Kidney tubule cell (primary cell): ENCODE measurements at places on chromosomes 2 and 18.

- DNase-seq, result no peak
Observed at GRCh38 chr2:221070106-221070505, 502.0 kb downstream of the EPHA4 start.

GRCh38 chr2:203623661-203624060 is 82.8 kb upstream of the CD28 start:
- peak; percentile 45 for DNase-seq

GRCh38 chr2:161578998-161579397 is 45.2 kb upstream of the SLC4A10 start:
- DNase-seq, result no peak

GRCh38 chr2:223219872-223220657 is 168.1 kb downstream of the KCNE4 start:
- no peak for DNase-seq

- DNase-seq, result no peak
Observed at GRCh38 chr18:9824474-9824832, 61.3 kb upstream of the TXNDC2 start.

GRCh38 chr2:1731963-1732768 is 12.1 kb downstream of the PXDN start:
- DNase-seq, result peak; percentile 67

- no peak for DNase-seq
Observed at GRCh38 chr2:575030-575726, 102.0 kb downstream of the TMEM18 start.

GRCh38 chr18:46946656-46947282 is 29.4 kb downstream of the KATNAL2 start:
- DNase-seq, result peak; percentile 72

DNA sequence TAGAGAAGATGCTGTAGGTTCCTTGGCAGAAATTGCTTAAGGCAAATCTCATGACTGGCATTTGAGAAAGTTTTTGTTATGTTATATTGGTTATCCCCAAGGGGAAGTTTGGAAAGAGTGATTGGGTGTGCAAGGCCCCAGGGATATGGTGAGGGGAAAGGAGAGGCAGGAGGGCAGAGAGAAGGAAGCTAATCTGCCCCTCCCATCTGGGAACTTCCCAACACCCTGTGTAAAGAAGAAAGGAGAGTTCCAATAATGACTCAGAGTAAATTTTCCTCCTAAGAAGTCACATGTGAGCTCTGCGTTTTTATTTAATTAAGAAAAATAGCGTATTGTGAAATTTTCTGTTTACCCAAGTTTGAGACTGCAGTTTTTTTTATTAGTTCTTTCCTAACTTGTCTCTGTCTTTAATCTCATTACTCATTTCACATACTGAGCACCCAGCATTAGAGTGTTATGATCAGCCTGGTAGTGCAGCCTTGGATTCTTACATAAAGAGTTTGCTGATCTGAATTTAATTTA is 3.1 kb upstream of the KYNU start:
- peak; percentile 90 for DNase-seq

DNA sequence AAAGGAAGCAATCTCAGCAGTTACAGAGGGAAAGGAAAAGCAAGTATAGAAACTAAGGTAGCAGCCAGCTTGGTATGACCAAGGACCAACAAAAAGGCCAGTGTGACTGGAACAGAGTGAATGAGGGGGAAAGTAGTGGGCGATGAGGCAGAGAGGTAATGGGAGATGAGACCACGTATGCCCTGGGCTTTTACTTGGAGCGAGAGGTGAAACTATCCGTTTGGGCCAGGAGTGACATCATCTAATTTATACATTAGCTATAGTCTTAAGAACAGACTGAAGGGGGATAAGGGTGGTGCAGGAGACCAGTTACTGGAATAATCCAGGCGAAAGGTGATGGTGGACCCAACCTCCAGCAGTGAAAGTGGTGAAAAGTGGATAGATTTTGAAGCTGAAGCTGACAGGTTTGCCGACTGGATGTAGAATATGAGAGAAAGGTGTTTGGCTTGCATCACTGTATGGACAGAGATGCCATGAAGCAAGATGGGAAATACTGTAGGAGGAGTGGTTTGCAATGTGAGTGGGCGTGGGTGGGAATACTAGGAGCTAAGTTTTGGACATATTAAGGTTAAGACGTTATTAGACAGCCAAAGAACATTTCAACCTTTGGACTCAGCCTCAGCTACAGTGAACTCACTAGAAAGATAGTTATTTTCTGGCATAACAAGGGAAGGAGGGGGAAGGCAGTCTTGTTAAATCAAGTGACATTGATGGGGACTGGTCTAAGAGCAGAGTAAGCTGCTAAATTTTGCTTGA is 106.0 kb downstream of the PLEKHM3 start:
- DNase-seq, result no peak

DNA sequence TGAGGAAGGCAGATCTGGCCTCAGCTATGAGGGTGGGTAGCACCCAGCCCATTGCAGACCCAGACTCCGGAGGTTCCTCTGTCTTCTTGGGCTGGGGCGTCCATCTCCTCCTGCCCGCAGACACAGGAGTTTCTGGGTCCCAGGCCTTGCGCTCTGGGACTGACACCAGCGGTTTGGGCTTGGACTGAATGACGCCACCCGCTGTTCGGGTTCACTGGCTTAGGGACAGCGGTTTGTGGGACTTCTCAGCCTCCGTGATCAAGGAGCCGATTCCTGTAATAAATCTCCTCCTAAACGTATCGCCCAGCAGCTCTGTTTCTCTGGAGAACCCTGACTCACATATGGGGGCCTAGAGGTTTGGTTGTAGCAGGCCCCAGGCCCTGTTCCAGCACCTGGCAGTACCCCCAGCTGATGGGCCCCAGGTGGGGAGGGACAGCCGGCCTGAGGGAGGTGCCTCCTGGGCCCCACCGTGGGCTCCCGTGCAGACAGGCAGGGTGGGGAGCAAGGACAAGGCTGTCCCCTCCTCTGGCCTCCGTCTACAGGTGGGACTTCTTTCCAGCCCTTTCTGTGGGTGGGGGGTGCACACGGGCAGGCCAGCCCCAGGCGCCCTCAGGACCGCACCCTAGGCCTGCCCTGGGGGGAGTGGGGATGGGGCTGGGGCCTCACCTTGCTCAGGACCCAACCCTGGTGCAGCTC is 4.5 kb upstream of the AQP12A start:
- no peak for DNase-seq

DNA sequence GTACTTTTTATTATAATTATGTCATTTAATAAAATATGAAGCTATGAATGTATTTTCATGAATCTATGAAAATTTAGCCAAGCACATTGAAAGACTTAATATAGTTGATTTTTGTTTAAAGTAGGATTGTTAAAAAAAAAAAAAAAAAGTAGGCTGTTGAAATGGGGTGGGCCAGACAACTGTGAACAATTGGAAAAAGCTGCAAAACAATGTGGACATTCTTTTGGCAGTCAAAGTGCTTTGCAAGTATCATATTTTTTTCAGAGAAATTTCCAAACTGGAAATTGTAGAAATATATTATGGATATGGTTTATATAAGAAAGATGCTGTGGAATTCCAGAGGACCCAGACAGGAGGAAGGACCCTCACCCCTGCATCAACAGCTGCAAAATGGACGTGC is 82.1 kb downstream of the ETAA1 start:
- no peak for DNase-seq

DNA sequence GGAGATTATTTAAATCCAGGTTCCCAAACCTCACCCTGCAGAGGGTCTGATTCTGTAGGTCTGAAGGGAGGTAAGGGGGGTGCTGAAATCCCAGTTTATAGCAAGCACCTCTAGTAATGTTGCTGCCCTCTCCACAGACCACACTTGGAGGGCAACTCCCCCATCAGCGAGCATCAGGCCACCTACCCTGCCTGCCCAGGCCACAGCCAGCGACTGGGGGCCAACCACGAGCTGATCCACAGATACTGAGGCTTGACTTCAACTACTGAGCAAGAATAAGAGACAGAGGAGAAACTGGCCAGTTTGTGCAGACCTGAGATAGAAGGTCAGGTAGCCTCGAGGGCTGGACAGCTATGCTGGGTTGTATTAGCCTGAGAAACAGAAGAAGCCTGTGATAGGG is 36.3 kb upstream of the LBH start:
- no peak for DNase-seq

GRCh38 chr18:38606841-38607240 is 1041.2 kb upstream of the CELF4 start:
- DNase-seq, result no peak

- DNase-seq, result no peak
Observed at GRCh38 chr2:168751104-168751740, 51.2 kb upstream of the NOSTRIN start.

- no peak for DNase-seq
Observed at GRCh38 chr2:209727077-209727476, 44.6 kb upstream of the UNC80 start.

- peak; percentile 69 for DNase-seq
Observed at GRCh38 chr18:8623549-8624106, 14.4 kb downstream of the RAB12 start.

GRCh38 chr2:216350214-216350791 is 22.0 kb downstream of the MARCHF4 start:
- peak; percentile 75 for DNase-seq

- no peak for DNase-seq
Observed at GRCh38 chr2:145090841-145091761, 571.2 kb upstream of the ZEB2 start.

DNA sequence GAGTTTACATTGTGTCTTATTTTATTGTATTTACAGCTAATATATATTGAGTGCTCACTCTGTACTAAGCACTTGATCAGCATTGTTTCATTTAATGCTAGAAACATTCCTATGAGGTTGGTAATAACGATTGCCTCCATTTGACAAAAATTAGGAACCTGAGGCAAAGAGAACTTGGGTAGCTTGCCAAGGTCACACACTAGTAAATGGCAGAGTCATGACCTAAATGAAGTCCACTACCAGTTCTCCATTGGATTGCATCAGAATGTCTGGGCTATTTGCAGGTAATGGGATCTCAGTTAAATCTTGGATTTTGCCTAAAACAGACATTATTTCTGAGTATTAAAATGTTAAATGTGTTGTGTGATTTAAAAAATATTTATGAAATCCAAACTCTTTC is 65.8 kb upstream of the CRIM1 start:
- no peak for DNase-seq

- DNase-seq, result peak; percentile 86
Observed at GRCh38 chr2:38690499-38691420, 24.8 kb downstream of the GALM start.

GRCh38 chr2:3430172-3430571 is 50.7 kb downstream of the TRAPPC12 start:
- DNase-seq, result no peak

- DNase-seq, result peak; percentile 65
Observed at GRCh38 chr2:195898505-195899191, 170.0 kb downstream of the DNAH7 start.

DNA sequence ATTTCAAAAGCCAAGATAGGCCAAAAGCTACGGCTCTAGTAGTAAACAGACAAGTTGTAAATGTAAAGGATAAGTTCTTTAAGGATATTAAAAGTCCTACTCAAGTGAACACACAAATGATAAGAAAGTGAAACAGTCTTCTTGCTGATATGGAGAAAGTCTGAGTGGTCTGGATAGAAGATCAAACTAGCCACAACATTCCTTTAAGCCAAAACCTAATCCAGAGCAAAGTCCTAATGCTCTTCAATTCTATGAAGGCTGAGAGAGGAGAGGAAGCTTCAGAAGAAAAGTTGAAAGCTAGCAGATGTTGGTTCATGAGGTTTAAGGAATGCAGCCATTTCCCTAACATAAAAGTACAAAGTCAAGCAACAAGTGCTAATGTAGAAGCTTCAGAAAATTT is 111.7 kb upstream of the ZEB2 start:
- DNase-seq, result peak; percentile 35

GRCh38 chr2:35585972-35586371 is 769.6 kb upstream of the CRIM1 start:
- DNase-seq, result no peak

DNA sequence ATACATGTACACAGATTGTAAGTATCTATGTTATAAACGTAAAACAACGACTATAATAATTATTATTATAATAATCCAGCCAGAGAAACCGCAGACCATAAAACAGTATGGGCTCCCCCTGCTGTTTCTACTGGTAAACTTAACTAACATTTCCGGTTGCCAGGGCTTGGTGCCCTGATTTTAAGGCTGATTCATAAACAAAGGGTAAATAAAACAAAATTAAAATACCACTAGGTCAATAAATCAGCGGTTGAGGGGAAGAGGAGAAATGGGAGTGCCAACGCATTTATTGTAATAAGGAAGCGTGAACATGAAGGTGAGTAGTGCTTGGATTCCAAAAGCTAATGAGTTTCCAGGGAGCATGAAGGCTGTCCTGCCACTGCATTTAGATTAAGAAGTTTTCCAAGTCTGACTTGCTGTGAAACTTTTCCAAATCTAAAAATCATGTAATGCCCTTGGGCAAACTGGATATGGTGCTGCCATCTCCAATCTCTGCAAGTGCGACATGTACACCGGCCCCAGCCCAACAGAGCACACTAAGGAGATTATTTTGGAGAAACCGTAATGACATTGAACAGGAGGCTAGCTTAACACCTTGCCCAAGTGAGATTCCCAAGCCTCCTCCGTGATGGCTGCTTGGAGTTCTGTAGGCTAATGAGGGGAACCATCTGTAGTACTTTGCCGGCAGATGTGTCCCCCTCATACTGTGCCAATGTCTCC is 50.7 kb upstream of the HNRNPA3 start:
- DNase-seq, result peak; percentile 53

DNA sequence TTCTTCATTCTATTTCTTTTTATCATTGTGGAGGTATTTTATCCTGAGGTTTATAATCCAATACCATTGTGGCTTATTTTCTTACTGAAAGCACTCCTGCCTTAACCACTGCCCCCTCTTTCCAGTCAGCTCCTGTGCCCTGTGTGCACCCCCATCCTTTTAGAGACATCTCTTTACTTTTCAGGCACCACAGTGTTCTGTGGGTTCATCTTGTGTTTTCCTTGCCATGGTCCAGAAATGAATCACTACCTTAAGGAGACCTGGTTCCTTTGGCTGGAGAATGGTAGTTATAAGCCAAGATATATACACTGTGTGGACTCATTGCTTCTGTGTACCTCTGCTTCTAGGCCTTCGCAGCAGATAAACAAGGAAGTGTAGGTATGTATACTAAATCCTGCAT is 278.3 kb downstream of the PTGR3 start:
- DNase-seq, result no peak

GRCh38 chr2:158815658-158816057 is 20.5 kb downstream of the DAPL1 start:
- DNase-seq, result no peak

DNA sequence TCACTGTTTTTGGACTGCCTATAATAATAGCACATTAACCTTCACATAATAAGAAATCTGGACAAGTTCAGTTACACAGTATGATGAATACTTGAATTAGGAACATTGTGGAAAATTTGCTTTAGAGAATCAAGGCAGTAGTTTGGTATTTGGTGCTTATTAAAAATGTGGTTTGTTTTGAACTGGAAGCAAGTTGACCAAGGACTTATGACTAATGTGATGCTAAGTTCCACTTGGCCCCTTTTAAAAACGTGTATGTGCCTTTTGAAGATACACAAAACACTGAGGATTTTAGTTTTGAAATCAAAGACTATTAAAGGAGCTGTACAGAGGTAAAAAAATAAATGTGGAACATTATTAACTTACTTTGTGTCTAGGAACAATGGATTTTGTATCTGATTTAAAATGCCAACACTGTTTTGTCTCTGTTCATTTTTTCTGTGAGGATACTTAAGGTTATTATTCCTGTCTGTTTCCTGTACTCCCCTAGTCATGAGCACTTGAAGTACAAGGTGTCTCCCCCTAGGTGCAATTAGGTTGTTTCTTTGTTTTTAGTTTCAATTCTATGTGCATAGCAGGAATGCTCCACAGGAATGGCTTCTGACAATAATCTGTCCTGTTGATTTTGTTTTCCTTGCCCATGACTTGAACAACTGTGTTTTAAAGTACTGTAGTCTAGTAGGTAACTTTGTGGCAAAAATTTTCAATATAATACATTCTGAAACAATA is 49.6 kb upstream of the PTH2R start:
- DNase-seq, result peak; percentile 9
